ENCODE measurements at places on chromosomes 6 and 20.

GRCh38 chr6:105831311-105832097 lies 254.6 kb upstream of the PRDM1 start:
- no peak for DNase-seq

- no peak for DNase-seq
Measured at GRCh38 chr6:25547797-25548196, 104.2 kb upstream of the SCGN start.

DNA sequence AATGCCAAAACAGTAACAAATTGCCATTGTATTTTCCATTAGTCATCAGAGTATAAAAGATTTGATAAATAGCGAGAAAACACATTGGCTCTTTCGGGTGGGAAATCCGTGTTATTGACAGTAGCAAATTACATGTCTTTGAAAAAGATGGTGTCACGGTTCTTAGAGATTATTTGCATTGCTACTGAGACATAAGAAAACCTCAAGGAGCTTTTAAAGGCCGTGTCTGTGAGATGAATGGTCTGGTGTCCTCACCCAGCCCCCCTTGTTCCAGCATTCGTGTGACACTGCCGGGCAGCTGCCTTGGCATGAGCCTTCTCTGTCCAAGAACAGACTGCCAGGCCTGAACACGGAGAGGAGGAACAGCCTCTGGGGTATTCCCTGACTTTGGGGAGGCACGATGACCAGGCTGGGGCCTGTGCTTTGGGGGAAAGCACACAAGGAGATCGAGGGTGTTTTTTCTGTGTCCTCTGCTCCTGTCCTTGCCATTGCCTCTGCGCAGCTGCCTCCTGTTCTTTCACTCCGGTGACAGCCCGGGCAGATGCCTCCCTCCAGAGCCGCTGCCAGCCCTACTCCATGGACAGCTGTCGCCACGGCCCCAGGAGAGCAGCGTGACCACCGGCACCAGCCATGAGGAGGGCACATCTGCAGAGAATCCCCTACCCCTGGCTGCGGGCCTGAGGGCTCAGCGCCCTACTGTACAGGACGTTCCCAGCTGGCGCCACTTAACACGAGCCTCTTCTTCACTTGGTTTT lies 167.7 kb upstream of the CDYL start:
- DNase-seq = no peak

GRCh38 chr6:136365776-136366354 lies 76.2 kb upstream of the BCLAF1 start:
- no peak for DNase-seq

- no peak for DNase-seq
Measured at GRCh38 chr6:149013586-149014344, 266.9 kb downstream of the UST start.

DNA sequence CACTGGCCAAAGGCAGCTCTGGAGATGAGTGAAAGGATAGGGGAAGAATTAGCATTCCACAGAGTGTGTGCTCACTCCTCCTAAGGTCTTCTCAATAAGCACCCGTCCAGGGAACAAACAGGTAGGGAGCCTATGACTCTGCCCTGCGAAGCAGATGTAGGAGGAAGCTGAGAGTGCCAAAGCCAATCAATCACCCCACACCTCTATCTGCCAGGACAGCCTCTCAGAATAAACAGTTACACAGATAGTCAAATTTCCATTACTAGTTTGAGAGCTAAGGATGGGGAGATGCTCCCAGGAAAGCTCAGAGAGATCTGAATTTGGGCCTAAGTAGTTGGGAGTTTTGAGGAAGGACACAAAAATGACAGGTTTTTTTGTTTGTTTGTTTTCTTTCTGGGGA lies 40.5 kb upstream of the SLA2 start:
- no peak for DNase-seq

- no peak for DNase-seq
Measured at GRCh38 chr6:74991573-74992332, 214.1 kb downstream of the COL12A1 start.

GRCh38 chr6:328136-328670 lies 35.9 kb downstream of the DUSP22 start:
- DNase-seq = no peak

GRCh38 chr20:1312904-1313235 lies 16.1 kb downstream of the SDCBP2 start:
- no peak for DNase-seq

DNA sequence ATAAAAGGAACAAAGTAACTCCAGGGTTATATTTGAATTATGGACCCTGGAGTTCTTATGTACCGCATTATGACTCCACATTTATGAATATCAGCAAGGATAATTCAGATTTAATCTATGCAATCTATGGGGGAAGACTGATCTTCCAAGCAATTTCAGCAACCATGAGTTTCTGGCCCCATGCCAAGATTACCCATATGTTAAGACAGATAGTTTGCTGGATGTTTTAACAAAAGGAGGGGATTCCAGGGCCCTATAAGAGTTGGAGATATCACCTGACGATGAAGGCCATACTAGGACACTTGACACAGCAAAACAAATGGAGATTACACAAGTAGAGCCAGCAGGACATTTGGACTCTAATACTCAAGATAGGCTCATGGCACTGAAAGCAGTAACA lies 45.9 kb upstream of the PLN start:
- no peak for DNase-seq

DNA sequence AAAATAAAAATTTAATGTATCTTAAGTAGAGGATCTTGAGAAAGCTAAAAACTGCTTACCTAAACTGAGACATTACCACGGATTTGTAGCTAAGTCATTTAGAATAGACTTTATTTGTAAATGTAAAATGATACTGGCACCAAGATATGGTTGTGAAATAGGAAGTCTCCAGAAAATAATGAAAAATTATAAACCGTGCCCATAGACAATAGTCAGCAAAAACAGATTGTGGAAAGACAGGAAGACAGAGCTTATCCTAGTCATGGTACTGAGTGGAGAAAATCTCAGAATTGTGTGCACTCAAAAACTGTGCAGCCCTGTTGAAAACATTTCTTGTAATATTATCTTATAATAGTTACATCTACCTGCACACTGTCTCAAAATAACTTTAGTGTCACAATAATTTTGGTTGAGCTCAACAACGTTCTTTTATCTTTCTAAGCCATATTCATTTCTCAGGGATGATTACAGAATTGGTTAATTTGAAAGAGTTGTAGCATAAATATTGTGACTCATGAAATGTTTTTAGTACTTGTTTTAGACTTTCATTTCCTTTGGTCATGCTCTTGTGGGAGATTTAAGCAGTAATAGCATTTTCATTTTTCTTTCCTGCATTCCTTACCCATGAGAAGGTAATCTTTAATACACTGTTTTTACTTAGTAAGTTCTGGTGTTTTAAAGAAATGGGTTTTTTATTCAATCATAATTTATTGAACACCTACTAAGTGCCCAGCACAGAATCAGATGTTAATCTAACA lies 174.5 kb downstream of the SOX4 start:
- DNase-seq = no peak

DNA sequence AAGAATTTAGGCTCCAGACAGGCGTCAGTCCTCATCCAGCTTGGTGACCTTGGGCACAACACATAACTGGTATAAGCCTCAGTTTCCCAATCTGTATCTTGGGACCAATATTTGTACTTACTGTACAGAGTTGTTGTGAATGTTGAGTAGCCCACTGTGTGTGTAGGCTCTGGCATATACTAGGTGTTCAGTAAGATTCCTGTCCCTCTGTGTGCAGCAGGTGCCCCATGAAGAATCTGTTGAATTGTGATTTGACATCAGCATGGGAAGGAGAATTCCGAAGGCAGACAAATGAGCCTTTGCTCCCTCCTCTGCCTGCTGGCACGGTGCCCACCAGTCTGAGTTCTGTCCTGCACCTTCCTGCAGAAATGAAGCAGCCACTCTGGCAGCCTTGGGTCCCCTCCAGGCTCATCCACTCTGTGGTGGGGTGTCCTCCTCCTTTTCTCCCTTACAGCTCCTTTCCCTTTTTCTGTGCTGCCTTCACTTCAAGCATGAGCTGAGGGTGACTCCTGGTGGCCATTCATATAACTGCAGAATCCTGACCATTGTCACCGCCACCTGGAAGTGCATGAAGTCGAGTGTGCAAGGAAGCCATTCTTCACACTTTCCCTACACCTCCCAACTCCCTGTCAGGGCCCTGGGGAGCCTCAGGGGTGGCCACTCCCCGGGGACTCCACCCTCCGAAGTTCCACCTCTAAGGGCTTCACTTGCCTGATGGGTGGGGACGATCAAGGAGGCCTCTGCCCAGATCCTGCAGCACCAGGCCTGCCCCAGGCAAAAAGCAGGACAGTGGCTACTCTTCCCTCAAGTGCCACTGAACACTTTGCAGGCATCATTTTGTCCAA lies 48.2 kb downstream of the MRPL14 start:
- DNase-seq = peak; percentile 30

GRCh38 chr20:44736170-44737021 lies 9.3 kb upstream of the KCNK15 start:
- DNase-seq = no peak

GRCh38 chr20:56685879-56686278 lies 56.8 kb downstream of the TFAP2C start:
- DNase-seq = no peak

GRCh38 chr20:2879146-2879545 lies 5.9 kb downstream of the PTPRA start:
- DNase-seq = no peak

DNA sequence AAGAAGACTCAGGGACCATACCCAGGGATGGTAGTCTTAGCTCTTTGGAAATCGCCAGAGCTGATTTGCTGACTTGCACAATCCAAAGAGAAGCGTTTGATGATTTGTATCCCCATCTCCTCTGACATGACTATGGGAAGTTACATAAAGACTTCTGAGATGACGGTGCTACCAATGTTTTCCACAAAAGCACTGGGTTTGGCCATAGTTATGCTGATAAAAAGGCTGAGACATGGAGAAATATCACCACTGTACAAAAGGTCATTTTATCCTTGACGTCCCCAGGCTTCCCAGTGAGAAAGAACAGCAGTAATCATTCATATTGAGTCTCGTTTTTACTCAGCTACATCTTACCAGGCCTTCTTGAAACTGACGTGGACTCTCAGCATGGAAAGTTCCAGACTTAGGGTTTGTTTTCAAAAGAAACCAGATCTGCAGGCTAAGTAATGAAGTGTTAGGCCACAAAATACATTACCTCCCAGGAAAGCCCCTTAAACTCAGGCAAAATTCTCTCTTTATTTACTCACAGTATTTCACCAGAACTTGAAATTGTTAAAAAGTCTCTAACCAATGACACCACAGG lies 370.3 kb upstream of the JARID2 start:
- no peak for DNase-seq

DNA sequence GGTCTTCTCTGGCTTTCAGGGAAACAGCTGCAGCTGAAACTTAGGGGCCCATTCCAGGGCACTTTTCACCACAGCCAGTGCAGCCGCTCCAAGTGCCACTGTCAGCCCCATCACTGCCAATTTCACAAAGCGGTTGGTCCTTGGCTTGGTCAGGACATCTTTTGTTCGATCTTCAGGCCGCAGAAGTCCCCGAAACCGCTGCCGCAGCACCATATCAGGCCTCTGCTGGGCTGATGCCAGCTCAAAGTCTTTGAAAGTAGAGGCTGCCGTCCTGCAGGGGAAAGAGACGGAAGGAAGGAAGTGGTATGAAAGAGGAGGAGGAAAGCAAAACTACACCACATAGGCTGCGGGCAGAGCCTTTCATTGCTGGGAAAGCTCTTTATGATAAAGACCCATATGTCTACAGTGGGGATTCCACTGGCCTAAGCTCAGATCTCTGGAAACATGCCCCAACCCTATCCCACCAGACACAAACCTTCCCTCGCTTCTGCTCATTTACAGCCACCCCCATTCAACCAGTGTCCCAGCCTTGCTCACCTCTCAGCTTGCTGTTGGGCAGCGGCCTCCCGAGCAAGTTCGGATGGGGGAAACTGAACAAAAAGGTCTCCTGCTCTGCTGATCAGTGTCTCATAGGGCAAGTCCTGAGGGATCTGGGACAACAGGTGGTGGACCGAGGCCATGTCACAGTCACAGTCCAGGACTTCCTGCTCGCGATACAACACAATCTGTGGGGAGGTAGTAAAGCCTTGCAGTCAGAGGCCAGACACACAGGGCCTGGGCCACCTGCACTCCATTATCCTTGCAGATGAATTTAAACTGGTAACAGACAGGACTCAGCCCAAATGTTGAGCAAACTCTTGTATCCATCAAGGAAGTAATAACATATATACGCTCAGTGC lies 23.5 kb downstream of the TBC1D20 start:
- peak; percentile 14 for DNase-seq

GRCh38 chr20:23148731-23149570 lies 62.8 kb upstream of the CD93 start:
- no peak for DNase-seq

DNA sequence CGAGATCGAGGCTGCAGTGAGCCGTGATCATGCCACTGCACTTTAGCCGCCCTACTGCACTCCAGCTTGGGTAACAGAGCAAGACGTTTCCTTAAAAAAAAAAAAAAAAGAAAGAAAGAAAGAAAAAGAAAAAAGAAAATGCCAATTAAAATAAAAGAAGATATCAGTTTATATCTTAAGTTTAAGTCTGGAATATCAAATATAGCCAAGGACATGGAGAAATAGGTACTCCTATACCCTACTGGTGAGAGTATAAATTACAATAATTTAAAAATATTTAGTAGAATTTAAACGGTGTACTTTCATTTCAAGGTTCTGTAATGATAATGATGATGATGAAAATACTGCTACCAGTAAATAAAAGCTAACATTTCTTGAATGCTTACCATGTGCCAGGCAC lies 3.8 kb upstream of the TRIM31 start:
- DNase-seq = no peak

- no peak for DNase-seq
Measured at GRCh38 chr20:33348136-33348937, 53.0 kb downstream of the CDK5RAP1 start.

DNA sequence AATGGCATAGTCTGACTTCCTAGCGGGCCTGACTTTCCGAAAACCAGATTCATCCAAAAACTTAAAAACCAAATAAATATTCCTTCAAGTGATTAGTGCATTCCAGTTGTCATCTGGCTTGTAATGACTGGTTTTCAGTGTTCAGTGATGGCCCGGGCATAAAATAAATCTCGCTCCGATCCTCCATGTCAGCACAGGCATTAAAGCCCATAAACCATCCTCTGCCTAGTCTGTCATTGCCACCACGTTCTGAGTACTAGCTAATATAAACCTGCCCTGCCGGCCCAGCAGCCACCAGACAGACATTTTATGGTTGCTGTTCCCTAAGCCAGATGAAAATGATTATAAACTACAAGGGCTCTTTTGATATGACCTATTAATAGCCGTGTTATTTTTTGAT lies 232.3 kb upstream of the GMDS start:
- no peak for DNase-seq

GRCh38 chr20:16444057-16444777 lies 129.0 kb downstream of the KIF16B start:
- no peak for DNase-seq

DNA sequence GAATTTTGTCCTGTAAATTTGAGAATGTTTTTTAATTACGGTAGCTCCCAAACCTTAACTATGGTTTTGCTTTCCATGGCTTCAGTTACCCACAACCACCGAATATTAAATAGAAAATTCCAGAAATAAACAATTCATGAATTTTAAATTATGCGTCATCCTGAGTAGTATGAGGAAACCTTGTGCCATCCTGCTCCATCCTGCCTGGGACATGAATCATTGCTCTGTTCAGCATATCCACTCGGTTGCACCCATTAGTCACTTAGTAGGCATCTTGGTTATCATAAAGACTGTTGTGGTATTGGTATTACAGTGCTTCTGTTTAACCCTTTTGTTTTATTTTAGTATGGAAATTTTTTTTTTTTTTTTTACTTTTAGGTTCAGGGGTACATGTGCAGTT lies 39.7 kb downstream of the KCNS1 start:
- DNase-seq = no peak

Data from stimulated activated CD8-positive, alpha-beta memory T cell treated with anti-CD3 and anti-CD28 coated beads, Interleukin-2, amount 100 ng/mL, for 1 hour (primary cell).